ENCODE measurements at places on chromosomes 7 and 10.

GRCh38 chr7:18849130-18849529, 268.3 kb downstream of the TWIST1 start:
- no peak for DNase-seq

DNA sequence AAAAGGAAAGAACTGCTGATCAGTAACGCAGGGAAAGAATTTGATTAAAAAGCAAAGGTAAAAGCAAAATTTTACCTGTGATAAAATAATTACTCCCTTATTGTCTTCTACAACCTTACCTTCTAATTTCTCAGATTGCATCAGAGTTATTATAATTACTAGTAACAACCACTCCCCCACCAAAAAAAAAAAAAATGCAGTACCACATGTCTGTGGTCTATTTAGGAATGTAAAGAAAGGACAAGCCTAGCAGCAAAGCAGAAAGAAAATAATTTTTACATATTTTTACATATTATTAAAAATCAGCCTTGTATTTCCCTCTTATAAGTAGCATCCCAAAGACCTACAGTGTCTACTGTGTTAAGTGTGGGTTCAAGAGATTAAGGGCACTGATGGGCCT, 430.4 kb downstream of the TFEC start:
- DNase-seq = no peak

- no peak for DNase-seq
Observed at GRCh38 chr7:118306771-118307170, 82.3 kb downstream of the ANKRD7 start.

- DNase-seq = no peak
Observed at GRCh38 chr10:65348637-65349036, 1577.2 kb upstream of the LRRTM3 start.

- DNase-seq = no peak
Observed at GRCh38 chr10:52459097-52459496, 145.0 kb downstream of the DKK1 start.

- DNase-seq = no peak
Observed at GRCh38 chr10:46245381-46245900, 41.4 kb upstream of the ANTXRL start.

DNA sequence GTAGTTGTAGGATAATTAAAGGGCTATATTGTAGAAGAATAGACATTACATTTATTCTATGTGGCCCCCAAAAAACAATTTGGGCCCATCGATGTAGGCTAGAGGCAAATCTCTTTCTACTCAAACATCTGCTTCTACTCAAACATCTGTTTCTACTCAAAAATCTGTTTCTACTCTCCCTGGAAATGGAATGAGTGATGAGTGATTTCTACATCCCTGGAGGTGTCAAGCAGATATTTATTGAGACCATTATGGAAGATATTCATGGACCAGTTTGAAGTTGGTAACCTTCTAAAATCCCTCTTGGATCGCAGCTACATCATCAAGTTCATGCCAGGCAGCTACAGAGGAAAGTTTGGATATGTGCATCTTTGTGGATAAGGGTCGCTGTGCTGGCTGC, 5.1 kb upstream of the PLPP4 start:
- DNase-seq = no peak

GRCh38 chr7:151086802-151087244, 548 bp downstream of the AGAP3 start:
- DNase-seq = peak; percentile 79

GRCh38 chr7:142414135-142414534, 156.3 kb upstream of the PRSS58 start:
- no peak for DNase-seq

DNA sequence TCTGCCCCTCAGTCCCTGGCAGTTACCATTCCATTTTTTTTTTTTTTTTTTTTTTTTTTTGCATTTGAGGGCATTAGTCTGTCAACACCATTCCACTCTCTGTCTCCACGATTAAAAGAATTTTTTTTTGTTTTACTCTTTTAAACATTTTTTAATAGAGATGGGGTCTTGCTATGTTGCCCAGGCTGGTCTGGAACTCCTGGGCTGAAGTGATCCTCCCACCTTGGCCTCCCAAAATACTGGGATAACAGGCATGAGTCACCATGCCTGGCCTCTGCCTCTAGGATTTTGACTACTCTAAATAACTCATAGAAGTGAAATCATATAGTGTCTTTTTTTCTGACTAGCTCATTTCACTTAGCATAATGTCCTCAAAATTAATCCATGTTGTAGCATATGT, 16.5 kb upstream of the CLDN3 start:
- no peak for DNase-seq

GRCh38 chr10:54613162-54613561, 187.9 kb downstream of the PCDH15 start:
- DNase-seq = no peak

- DNase-seq = no peak
Observed at GRCh38 chr7:157396316-157397035, 59.7 kb downstream of the DNAJB6 start.

DNA sequence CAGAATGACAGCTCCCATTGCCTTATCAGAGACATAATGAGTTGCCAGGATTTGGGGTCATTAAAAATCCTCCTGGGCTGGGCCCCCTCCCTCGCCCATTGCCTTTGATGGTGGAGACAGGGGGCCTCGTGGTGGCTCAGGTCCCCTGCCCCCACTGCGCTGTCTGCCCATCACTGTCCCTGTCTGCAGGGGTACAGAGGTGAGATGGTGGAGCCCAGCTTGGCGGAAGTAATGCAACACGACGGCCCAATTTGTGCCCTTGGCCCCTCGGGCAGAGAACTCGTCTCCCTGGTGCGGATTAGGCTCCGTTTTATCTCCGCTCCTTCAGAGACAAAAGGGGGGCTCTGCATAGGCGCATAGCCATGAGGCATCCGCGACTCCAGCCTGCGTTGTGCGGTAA, 152.4 kb upstream of the UNC5B start:
- no peak for DNase-seq

- DNase-seq = peak; percentile 69
Observed at GRCh38 chr7:26857506-26858240, 6.7 kb downstream of the SKAP2 start.

- DNase-seq = no peak
Observed at GRCh38 chr7:101315336-101315735, 6.3 kb downstream of the IFT22 start.

DNA sequence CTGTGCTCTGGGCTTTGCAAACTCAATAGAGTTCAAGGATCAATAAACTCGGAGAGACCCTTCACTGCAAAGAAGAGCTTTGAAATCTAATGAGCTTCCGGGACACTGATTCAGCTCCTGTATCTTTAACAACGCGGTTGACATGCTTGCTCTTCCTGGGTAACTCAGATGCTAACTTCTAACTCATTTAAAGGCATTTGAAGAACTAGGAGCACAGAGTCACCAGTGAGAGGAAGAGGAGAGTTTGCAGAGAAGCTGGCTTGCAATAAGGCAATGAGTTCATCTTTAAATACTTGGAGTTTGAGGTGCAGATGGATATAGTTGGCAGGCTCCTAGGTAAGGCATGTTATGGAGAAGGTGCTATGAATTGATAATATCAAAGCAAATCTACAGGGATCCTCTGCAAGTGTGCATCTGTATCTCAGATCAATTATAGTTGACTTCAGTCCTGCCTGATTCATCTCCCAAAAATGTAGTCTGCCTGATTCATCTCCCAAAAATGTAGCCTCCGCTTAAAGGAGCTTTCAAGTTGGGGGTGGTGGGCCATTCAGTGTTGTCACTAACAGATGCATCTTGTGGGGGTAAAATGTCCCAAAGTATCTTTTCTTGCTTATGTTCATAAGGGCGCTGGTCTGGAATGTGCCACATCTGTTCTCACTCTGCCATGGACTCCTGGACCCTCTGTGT, 182.5 kb upstream of the PRSS58 start:
- DNase-seq = no peak

DNA sequence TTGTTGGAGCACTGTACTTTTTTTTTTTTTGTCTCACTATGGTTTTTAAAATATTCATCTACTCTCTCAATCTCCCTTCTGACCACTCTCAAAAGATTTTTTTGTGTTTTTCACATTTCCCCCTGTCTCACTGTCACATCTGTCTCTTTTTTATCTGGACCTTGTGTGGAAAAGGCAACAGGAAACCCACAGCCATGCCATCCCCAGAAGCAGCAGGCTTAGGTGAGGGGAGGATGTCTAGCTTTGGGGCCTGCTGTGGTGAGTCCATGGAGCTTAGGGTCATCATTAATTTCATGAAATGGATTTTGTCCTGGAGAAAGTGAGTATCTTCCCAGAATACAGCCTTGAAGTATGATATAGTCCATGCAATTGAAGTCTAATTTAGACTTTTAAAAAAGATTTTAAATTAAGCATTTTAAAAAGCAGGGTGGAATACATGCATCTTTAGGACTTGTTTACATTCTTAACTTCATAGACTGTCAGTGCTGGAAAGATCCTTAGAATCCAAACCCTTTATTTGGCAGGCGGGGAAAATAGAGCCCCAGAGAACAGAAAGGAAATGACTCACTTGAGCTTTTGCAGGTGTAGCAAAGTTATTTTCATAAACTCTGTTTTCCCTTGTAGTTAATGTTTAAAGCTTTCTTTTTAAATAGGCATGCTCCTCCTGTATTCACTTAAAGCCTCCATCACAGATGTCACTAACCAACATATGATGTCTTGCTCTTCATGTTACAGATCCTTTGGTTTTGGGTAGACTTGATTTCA, 25.1 kb downstream of the MINDY4 start:
- DNase-seq = no peak

GRCh38 chr7:66301737-66302136, 96.6 kb downstream of the TPST1 start:
- no peak for DNase-seq

GRCh38 chr7:101169110-101169837, 3.9 kb upstream of the VGF start:
- DNase-seq = no peak

DNA sequence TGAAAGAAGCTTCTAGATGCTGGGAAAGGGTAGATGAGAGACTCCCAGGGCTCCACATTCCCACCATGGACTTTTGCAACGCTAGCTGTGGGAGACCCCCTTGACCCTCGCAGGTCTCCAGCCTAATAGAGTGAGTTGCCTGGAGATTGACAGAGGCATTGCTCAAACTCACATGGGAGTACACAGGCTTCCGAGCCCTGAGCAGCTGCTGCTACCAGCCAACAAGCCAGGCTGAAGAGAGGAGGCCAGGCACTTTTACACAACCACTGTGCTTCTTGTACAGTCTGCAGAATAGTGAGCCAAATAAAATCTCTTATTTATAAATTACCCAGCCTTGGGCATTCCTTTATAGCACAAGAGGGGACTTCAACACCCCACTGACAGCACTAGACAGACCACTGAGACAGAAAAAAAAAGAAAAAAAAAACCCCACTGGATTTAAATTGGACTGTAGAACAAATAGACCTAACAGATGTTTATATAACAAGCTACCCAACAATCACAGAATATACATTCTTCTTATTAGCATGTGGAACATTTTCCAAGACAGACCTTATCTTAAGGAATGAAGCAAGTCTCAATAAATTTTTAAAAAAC, 146.2 kb downstream of the ZFAND4 start:
- DNase-seq = no peak

DNA sequence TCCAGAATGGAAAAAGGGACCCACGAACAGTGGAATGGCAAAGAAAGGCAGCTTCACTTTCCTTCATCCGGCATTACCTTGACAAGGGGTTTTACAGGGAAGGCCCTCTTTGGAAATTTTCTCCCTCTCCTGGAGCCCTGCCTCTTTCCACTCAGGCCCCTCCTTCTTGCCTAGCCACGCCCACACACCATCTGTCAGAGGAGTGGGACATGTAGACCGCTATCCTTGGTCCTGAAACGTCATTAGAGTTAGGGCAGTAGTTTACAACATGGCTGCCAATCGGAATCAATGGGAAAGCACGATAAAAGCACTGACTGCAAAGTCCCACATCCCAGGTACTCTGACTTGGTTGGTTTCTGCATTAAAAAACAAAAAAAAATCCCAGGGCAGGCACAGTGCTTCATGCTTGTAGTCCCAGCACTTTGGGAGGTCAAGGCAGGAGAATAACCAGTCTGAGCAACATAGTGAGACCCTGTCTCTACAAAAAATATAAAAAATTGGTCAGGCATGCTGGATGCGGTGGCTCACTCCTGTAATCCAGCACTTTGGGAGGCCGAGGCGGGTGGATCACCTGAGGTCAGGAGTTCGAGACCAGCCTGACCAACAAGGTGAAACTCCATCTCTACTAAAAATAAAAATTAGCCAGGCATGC, 96.4 kb downstream of the MARCHF5 start:
- peak; percentile 72 for DNase-seq

DNA sequence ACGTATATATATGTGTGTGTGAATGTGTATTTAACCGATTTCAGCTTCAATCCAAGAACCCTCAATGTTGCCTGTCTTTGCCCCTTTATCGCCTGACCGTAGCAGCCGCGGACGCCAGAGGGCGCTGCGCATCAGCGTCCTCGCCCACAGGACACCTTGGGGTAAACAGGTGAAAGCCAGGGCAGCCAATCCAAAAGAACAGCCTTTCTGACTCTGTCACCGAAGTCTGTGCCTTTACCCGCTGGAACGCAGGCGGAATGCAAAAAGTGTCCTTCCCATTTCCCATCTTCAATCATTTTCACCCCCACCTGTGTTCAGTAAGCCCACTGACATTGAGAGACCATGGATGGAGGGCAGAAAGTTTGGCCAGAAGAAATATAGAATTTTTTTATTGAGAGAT, 3.6 kb downstream of the NXPH1 start:
- DNase-seq = no peak

- DNase-seq = no peak
Observed at GRCh38 chr7:77460057-77460486, 43.9 kb upstream of the GSAP start.

DNA sequence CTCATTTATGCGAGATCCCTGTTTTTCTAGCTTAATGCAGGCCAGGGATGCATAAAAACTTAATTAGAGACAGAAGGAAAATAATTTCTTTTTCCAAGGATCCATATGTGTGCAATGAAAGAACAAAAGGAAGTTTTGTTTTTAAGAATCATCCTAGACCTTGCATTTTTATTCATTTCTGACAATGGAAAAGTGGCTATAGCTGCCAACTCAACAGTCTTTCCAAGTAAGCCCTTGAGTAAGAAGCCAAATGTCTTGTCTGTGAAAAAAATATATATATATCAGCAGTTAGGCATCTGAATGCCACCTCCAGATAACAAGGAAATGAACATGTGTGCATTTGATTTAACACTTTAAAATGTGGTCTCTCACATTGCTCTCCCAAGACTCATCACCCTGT, 1397.6 kb downstream of the GATA3 start:
- DNase-seq = no peak

DNA sequence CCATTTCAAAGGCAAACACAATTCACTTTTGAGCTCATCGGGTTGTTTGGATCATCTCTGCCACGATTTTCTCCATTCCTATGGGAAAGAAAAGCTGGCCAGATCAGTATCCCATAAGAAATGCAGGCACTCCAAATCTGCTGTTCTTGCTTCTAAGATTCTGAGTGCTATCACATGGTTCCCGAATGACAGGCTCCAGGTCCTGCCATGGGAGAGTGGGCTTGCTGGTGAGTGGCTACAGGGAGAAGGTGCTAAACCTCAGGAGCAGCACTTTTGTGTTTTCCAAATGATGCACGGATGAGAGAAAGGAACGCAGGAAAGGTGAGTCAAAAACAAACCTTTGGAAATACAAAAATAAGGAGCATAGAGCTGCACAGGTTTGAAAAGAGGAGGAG, 32.1 kb downstream of the MTURN start:
- DNase-seq = no peak

GRCh38 chr7:26199301-26200037, 1.1 kb downstream of the HNRNPA2B1 start:
- peak; percentile 79 for DNase-seq

GRCh38 chr7:28312948-28313347, 99.4 kb upstream of the CREB5 start:
- DNase-seq = no peak

- no peak for DNase-seq
Observed at GRCh38 chr10:1963341-1963740, 226.0 kb upstream of the ADARB2 start.

- DNase-seq = no peak
Observed at GRCh38 chr7:124643311-124643811, 122.2 kb downstream of the GPR37 start.
